Stimulated activated CD4-positive, alpha-beta T cell treated with anti-CD3 and anti-CD28 coated beads, Interleukin-2, amount 100 ng/mL, for 48 hours (primary cell): ENCODE measurements at places on chromosomes 12 and 14.

GRCh38 chr12:42125388-42125767 is 19.3 kb downstream of the GXYLT1 start:
- DNase-seq: no peak

DNA sequence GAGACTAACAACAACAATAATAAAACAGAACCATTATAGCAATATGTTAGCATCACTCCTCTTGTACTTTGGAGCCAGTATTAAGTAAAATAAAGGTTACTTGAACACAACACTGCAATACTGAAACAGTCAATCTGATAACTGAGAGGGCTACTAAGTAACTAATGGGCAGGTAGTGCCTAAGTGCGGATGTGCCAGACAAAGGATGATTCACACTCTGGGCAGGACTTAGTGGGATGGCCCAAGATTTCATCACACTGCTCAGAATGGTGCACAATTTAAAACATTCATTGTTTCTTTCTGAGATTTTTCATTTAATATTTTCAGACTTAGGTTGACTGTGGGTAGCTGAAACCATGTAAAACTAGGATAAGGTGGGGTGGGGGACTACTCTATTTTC is 131.9 kb upstream of the CAND1 start:
- DNase-seq: no peak

DNA sequence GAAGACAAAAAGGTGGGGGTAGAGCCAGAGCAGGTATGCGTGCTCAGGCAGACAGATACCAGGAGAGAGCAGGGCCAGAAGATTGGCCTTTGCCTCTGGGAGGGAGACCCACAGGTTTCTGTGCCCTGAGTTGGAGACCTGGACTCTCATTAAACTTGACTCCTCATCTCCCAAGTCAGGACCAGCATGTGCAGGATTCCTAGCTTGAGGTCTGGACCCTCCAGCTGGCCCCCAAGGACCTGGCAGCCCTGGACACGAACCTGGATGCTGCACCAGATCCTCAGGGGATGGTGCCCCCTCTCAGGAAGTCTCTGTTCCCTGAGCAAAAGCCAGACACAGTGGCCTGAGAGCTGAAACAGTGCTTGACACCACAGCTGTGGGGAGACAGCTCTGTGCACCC is 10.5 kb upstream of the KRT73 start:
- DNase-seq: no peak

- no peak for DNase-seq
These were observed 89.0 kb downstream of the SETD3 start for GRCh38 chr14:99391671-99392070.

DNA sequence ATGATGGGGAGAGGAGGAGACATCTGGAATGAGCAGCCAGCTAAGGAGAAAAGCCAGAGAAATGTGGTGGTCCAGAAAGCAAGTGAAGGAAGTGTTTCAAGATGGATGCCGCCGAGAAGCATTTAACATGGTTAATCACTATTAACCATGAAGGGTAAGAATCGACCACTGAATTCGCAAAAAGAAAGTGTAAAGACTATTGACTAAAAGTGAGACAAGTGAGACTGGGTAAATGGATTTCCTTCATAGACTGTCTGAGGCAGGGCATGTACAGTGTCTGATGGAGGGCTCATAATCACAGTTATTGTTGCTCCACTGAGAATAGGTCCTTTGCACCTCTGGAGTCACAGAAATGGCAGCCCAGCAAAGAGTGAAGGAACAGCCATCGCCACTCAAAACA is 25.3 kb upstream of the CLMN start:
- no peak for DNase-seq

DNA sequence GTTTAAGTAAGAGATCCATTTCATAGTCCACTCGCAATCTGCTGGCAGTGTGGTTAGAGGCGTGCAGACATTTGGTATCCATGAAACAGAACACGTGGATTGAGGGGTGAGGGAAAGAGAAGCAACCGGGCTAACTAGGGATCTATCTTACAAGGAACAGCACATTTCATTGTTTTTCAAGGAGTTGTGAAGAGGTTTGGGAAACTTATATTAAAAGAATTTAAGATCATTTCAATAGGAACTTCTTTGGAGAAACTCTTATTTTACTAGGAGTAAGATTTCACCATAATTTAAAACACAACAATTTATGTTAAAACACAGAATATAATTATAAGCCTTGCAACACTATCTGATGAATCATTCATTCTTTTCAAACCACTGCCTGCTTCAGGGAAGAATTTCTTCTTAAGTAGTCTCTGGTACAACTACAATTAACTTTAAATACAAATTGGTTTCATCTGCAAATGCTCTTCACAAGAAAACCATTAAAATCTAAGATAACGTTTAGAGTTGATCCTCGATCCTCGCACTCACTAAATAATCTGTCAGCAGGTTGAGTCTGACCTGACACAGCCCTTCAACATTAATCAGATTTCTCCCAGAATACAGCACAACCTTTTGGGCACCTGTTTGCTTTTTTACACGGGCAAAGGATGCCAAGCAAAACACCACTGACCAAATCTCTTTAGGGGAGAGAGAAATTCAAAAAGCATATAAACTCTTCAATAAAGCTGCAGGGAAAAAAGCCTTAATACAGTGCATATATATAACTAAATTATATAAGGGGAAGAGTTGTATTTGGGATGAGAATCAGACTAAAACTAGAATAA is 27.3 kb downstream of the PPTC7 start:
- DNase-seq: no peak

GRCh38 chr12:50488801-50489200 is 16.0 kb upstream of the DIP2B start:
- no peak for DNase-seq

DNA sequence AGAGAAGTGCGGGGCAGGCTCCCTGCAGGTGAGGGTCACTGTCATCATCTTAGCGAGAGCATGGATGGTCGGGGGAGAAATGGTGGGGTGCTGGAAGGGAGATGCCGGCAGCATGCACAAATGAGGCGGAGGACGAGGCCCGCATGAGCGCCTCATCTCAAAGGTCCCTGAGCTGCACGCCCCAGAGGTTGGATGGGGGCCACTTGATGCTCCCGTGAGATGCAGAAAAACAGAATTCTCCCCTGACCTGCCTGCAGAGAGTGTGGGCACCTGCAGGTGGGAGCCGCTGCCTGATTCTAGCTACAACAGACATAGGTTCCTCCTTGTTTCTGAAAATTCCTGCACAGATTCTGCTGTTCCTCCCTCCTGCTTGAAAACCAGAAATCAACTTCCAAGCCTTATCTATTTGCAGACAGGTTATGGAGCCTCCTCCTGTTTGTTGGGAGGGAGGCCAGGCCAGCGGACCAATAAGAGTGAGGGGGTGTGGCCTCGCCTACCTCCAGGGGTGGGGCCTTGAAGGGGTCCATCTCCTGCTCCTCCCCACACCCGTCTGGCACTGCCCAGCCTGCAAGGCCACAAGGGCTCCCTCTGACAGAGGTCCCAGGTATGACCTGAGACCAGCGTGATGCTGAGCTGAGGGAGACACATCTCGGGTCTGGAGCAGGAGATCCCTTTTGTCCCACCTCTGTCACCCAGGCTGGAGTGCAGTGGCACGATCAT is 67.2 kb downstream of the KDM2B start:
- no peak for DNase-seq

GRCh38 chr12:66999141-66999540 is 270.0 kb upstream of the CAND1 start:
- DNase-seq: no peak

- peak; percentile 56 for DNase-seq
These were observed 12.5 kb upstream of the FOXN3 start for GRCh38 chr14:89429199-89430181.

DNA sequence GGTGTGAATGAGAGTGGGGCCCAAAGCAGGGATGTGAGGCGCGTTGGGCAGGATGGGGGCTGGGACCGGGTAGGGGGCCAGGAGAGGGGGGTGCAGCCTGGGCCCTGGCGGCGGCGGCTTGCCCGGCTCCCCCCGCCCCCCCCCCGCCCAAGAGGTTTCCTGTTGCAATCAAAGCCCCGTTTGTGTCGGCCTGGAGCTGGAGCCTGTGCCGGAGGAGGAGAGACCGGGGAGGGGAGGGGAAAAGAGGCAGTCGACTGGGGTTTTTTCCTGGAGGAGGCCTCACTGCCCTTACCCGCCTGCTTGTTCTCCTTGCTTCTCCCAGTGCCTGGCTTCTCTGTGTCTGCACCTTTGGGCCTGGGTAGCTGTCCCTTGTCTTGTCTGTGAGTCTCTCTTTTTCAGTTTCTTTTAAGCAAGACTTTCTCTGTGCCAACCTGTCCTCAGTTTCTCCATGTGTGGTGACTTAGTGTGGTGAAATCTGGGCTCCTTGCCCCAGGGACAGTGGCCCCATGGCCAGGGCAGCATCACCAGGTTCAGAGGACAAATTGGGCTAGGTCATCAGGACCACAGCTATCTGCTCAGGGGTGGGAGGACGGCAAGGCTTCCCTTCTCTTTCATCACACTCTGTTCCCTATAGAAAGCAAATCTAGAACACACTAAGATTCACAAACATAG is 8.5 kb downstream of the RARG start:
- DNase-seq: no peak

GRCh38 chr12:119308708-119309456 is 25.6 kb upstream of the CCDC60 start:
- no peak for DNase-seq

DNA sequence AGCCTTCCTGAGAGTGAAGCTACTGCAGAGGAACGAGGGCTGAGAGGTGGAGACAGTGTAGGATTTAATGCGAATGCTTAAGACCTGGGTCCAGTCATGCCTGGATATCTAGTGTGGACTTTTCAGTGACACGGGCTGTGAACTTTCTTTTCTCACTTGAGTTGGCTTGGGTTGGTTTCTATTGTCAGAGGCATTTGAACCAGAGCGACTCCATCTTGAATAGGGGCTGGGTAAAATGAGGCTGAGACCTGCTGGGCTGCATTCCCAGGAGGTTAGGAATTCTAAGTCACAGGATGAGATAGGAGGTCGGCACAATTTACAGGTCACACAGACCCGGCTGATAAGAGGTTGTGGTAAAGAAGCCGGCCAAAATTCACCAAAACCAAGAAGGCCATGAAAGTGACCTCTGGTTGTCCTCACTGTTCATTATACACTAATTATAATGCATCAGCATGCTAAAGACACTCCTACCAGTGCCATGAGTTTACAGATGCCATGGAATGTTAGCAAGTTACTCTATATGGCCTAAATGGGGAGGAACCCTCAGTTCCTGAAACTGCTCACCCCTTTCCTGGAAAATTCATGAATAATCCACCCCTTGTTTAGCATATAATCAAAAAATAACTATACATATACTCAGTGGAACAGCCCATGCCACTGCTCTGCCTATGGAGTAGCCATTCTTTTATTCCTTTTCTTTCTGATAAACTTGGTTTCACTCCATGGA is 34.2 kb upstream of the TMCC3 start:
- DNase-seq: no peak

GRCh38 chr12:21662122-21662792 is 4.6 kb upstream of the LDHB start:
- no peak for DNase-seq

DNA sequence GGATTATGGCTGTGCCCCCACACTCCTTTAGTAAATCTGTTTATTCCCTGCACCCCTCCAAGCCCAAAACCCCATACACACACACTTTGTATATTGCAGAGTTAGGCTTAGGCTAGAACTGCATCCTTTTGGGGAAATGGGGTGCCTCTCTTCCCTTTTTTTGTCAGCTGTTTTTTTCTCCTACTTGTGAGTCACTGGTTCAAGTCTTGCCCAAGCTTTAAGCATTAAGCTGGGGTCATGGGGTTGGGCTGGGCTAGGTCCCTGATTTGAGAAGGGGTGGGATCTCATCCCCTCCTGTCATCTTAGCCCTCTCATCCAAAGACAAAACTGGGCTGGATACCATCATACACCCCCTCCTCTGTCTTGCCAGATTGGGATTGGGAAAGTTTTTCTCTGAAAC is 1.6 kb downstream of the LRP1 start:
- no peak for DNase-seq

DNA sequence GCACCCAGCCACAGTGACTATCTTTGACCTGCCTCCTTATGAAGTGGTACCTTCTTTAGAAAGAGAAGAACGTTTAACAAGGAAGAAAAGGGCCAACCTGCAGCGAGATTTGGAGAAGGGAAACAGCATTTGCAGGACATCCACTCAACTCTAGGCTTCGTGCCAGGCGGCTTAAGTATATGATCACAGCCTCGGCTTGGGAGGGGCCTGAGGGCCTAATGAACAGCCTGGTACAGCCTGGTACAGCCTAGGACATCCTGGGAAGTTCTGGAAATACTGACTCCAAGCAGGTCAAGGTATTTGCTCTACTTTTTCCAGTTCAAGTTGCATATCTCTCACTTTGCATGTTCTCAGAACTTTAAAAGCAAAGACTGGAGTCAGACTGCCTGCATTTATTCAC is 16.1 kb downstream of the HCAR2 start:
- no peak for DNase-seq

GRCh38 chr14:84535976-84536375 is 994.0 kb upstream of the FLRT2 start:
- DNase-seq: no peak

GRCh38 chr14:64637735-64638473 is 66.3 kb upstream of the PLEKHG3 start:
- DNase-seq: no peak

GRCh38 chr12:66043035-66043434 is 87.5 kb downstream of the LLPH start:
- no peak for DNase-seq

GRCh38 chr12:53972152-53972702 is 699 bp upstream of the HOXC11 start:
- DNase-seq: no peak

- DNase-seq: no peak
These were observed 254.3 kb downstream of the RGS6 start for GRCh38 chr14:72186523-72186922.

- no peak for DNase-seq
These were observed 16.3 kb downstream of the DYNC1H1 start for GRCh38 chr14:101980700-101981099.
